ENCODE measurements at places on chromosomes 7 and 10.

- peaks cover 6% of the 10 kb centered on the region for H3K27me3 ChIP-seq
- DNase-seq: no peak
- H3K27ac ChIP-seq: no peak overlapping the region
- H3K4me3 ChIP-seq: no peak overlapping the region
Observed at GRCh38 chr10:122181876-122182275, 89.2 kb upstream of the BTBD16 start.

- no peaks in the 10 kb centered on the region for H3K36me3 ChIP-seq
- peaks cover 14% of the 10 kb centered on the region for H3K27me3 ChIP-seq
- no peak overlapping the region for H3K27ac ChIP-seq
- peak; percentile 22 for DNase-seq
- no peak overlapping the region for H3K4me3 ChIP-seq
- no peaks in the 10 kb centered on the region for H3K4me1 ChIP-seq
Observed at GRCh38 chr10:44030132-44030531, 354.8 kb downstream of the CXCL12 start.

GRCh38 chr7:90666186-90666585 lies 70.1 kb downstream of the CDK14 start:
- no peak for DNase-seq
- H3K36me3 ChIP-seq: no peaks in the 10 kb centered on the region
- no peak overlapping the region for H3K4me3 ChIP-seq
- no peaks in the 10 kb centered on the region for H3K27me3 ChIP-seq

- H3K27ac ChIP-seq: no peak overlapping the region
- no peaks in the 10 kb centered on the region for H3K36me3 ChIP-seq
Observed at GRCh38 chr10:71094712-71095390, 117.5 kb upstream of the UNC5B start.

DNA sequence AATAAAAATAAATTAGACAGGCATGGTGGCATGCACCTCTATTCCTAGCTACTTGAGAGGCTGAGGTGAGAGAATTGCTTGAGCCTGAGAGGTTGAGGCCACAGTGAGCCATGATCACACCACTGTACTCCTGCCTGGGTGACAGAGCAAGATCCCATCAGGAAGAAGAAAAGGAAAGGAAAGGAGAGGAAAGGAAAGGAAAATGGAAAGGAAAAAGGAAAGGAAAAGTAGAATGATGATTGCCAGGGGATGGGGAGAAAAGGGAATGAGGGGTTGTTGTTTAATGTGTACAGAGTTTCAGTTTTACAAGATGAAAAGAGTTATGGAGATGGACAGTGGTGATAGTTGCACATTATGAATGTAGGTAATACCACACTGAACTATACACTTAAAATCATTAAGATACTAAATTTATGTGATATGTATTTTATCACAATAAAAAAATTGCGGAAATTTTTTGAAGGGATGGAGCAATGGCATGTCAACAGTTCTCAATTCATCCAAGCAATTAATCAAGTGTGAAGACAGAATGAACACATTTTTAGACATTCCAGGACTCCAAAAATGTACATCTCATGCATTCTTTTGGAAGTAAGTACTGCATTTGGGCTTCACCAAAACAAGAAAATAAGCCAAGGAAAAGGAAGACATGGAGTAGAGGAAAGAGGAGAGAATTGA lies 44.3 kb downstream of the IL6 start:
- peaks cover 54% of the 10 kb centered on the region for H3K27me3 ChIP-seq
- no peaks in the 10 kb centered on the region for H3K4me1 ChIP-seq
- H3K36me3 ChIP-seq: no peaks in the 10 kb centered on the region
- H3K27ac ChIP-seq: no peak overlapping the region
- DNase-seq: no peak

DNA sequence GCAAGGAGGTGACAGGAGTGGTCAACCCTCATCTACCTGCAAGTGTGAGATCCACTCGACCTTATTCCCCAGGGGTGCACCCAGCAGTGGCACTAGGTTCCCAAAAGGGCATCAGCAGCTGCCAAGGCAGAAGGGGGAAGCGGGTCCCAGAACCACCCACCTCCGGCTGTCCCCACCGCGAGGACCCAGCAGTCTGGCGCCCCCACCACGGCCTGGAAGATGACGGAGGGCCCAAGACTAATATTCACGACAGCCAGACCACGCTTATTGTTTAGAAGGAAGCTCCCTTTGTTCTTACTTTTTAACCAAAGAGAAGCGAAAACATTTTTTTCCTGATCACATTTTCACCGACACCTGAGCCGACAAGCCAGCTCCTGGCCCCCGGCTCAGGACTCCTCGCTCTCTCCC lies 3.6 kb upstream of the EVX1 start:
- no peak overlapping the region for H3K27ac ChIP-seq
- peaks cover 14% of the 10 kb centered on the region for H3K4me1 ChIP-seq
- DNase-seq: no peak
- H3K36me3 ChIP-seq: peaks cover 1% of the 10 kb centered on the region
- peaks cover 87% of the 10 kb centered on the region for H3K27me3 ChIP-seq

- H3K4me3 ChIP-seq: no peak overlapping the region
- H3K4me1 ChIP-seq: peaks cover 12% of the 10 kb centered on the region
- no peak for DNase-seq
- peaks cover 3% of the 10 kb centered on the region for H3K27me3 ChIP-seq
Observed at GRCh38 chr10:86944907-86945306, 12.5 kb downstream of the MMRN2 start.

GRCh38 chr7:66549466-66549865 lies 79.2 kb upstream of the KCTD7 start:
- H3K27me3 ChIP-seq: no peaks in the 10 kb centered on the region
- no peak overlapping the region for H3K4me3 ChIP-seq
- H3K27ac ChIP-seq: peak overlapping the region; percentile 54
- peaks cover 19% of the 10 kb centered on the region for H3K36me3 ChIP-seq

DNA sequence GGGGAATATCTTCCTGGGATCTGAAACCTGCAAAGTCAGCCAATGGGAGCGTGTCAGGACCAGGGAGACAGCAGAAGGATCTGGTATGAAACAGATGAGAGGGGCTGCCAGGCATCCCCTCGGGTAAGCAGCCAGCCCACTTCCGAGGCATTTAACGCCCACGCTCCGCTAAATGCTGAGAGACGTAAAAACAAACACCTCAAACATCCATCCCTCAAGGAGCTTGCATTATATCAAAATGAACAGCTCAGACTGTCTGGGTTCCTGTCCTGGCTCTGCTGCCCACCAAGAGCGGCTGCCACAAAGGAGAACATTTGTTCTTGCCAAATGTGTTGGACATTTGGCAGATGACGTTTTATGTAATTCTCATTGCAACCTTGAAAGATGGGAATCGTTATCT lies 7.0 kb upstream of the SERPINE1 start:
- peaks cover 30% of the 10 kb centered on the region for H3K27me3 ChIP-seq
- peaks cover 27% of the 10 kb centered on the region for H3K4me1 ChIP-seq
- H3K36me3 ChIP-seq: no peaks in the 10 kb centered on the region
- no peak for DNase-seq
- no peak overlapping the region for H3K27ac ChIP-seq

DNA sequence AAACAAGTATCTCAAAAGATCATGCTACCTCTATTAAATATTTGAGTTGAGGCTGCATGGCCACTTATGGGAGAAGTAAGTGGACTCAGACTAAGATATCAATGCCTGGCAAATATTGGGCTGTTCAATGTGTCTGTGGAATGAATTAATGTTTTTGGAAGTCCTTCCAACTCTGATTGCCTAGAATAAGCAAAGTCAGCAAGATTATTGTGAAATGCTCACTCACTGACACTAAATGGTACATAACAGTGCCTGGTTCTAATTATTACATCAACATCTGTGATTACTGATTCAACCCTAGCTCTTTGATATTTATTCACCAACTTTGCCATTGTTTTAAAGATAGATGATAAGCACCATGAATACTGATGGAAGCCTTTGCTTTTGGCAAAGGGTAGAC lies 45.5 kb upstream of the HDAC9 start:
- H3K4me1 ChIP-seq: no peaks in the 10 kb centered on the region
- no peaks in the 10 kb centered on the region for H3K27me3 ChIP-seq
- H3K36me3 ChIP-seq: no peaks in the 10 kb centered on the region

DNA sequence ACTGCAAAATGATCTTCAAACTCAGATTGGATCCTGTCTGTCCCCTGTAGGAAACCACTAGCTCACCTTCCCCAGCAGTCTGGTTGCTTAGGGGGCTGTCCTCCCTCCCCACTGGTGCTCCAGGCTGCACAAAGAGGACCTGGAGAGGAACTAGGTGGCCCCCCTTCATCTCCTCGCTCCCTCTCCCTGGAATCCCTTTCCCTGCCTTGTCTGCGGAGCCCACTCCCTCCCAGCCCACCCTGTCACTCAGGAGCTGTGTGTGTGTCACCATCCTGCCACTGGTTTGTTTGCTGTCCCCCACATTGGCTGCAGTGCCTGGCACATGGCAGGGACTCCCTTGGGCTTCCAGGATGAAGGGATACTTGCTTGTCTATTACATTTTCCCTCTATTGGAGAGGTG lies 35.5 kb upstream of the ZMIZ2 start:
- peak overlapping the region; percentile 60 for H3K27ac ChIP-seq
- peaks cover 8% of the 10 kb centered on the region for H3K36me3 ChIP-seq
- DNase-seq: no peak
- no peaks in the 10 kb centered on the region for H3K27me3 ChIP-seq
- no peak overlapping the region for H3K4me3 ChIP-seq

GRCh38 chr7:78939669-78940068 lies 513.8 kb downstream of the MAGI2 start:
- H3K27ac ChIP-seq: no peak overlapping the region
- no peaks in the 10 kb centered on the region for H3K36me3 ChIP-seq
- H3K4me3 ChIP-seq: no peak overlapping the region
- no peaks in the 10 kb centered on the region for H3K4me1 ChIP-seq
- H3K27me3 ChIP-seq: no peaks in the 10 kb centered on the region
- no peak for DNase-seq

- peaks cover 2% of the 10 kb centered on the region for H3K36me3 ChIP-seq
- H3K27me3 ChIP-seq: no peaks in the 10 kb centered on the region
- no peak overlapping the region for H3K4me3 ChIP-seq
- no peak for DNase-seq
Observed at GRCh38 chr10:73174148-73174925, 6.4 kb downstream of the FAM149B1 start.

- no peak overlapping the region for H3K4me3 ChIP-seq
- no peak for DNase-seq
- no peaks in the 10 kb centered on the region for H3K36me3 ChIP-seq
- H3K27me3 ChIP-seq: no peaks in the 10 kb centered on the region
- H3K4me1 ChIP-seq: no peaks in the 10 kb centered on the region
- no peak overlapping the region for H3K27ac ChIP-seq
Observed at GRCh38 chr7:13920053-13920697, 69.3 kb downstream of the ETV1 start.

DNA sequence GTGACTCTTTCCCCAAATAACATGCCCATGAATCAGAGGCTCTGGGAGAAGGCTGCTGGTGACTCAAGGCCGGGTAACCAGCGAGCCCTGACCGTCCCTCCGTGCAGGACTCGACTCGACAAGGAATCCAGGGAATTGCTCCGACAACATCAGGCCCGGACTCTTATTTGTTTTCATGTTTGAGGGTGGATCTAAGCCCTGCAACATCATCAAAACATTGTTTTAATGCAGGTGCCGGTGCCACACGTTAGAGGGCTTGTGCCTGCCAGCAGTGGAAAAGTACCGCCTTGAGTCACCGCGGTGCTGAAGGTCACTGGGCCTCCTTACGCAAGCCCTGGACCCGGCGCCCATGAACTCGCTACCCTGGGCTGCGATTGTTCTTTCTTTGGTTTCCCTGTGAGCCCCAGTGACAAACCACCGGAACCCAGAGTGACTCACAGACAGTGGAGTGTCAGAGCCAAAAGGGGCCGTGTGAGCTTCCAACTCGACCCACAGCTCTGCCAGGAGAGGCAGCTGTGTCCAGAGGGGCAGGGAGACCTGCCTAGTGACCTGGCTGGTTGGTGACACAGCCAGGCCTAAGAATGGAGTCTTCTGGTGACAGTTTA lies 139.4 kb upstream of the SHH start:
- no peaks in the 10 kb centered on the region for H3K27me3 ChIP-seq
- no peaks in the 10 kb centered on the region for H3K36me3 ChIP-seq
- no peaks in the 10 kb centered on the region for H3K4me1 ChIP-seq
- no peak overlapping the region for H3K4me3 ChIP-seq

- H3K4me1 ChIP-seq: peaks cover 19% of the 10 kb centered on the region
- peak overlapping the region; percentile 6 for H3K4me3 ChIP-seq
- DNase-seq: no peak
- no peak overlapping the region for H3K27ac ChIP-seq
- H3K36me3 ChIP-seq: peaks cover 4% of the 10 kb centered on the region
- peaks cover 3% of the 10 kb centered on the region for H3K27me3 ChIP-seq
Observed at GRCh38 chr7:149423449-149424110, 37.3 kb downstream of the ZNF777 start.

DNA sequence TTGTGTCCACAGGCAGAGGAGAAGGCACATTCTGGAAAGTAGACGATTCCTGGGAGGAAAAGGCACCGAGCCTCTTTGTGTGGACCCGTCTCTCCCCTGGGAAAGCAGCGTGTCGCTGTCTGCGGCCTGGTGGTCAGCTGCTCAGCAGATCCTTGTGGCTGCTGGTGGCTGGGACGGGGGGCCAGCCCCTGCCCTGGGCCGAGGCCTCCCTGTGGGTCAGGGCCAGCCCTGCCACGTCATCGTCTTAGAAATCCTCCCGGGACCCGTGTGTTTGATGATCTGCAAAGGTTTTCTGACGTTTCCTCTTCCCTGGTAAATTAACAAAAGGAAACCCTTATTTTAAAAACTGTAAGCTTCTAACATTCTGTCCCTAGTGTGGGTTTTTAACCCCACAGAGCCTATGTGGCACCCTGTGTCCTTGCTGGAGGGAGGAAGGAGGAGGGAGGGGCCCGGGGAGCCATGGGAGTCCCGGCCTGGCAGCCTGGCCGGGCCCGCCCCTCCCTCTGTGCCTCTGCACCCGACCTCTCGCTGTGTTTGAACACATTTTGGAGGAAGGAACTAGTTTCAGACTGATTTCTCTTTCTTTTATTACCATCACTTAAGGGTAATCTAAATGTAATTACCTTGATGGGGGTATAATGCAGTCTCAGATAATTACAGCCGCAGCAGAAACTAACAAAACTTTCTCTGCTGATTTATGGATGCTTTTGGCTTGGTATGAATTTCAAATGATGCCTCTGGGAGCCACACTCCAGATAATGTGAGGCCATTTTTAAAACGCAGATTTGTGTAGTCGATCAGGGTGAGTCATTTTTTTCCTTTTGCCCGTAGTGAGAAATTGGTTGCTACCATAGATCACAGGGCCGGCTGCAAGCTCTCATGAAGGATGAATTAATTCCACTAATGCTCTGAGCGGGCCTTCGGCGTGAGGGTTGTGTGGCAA lies 85.5 kb downstream of the NKX6-2 start:
- no peak for DNase-seq
- H3K27me3 ChIP-seq: no peaks in the 10 kb centered on the region
- no peak overlapping the region for H3K27ac ChIP-seq
- H3K36me3 ChIP-seq: peaks cover 7% of the 10 kb centered on the region
- H3K4me3 ChIP-seq: no peak overlapping the region

GRCh38 chr10:71082960-71083715 lies 129.2 kb upstream of the UNC5B start:
- no peaks in the 10 kb centered on the region for H3K27me3 ChIP-seq
- H3K4me1 ChIP-seq: no peaks in the 10 kb centered on the region
- DNase-seq: no peak
- H3K4me3 ChIP-seq: no peak overlapping the region

- no peaks in the 10 kb centered on the region for H3K27me3 ChIP-seq
- no peaks in the 10 kb centered on the region for H3K36me3 ChIP-seq
Observed at GRCh38 chr7:79141252-79141651, 312.2 kb downstream of the MAGI2 start.

GRCh38 chr7:73888959-73889358 lies 28.0 kb downstream of the TMEM270 start:
- no peak overlapping the region for H3K27ac ChIP-seq
- no peak for DNase-seq
- H3K36me3 ChIP-seq: no peaks in the 10 kb centered on the region
- peaks cover 5% of the 10 kb centered on the region for H3K4me1 ChIP-seq
- H3K4me3 ChIP-seq: no peak overlapping the region
